Mesothelial cell of epicardium (in vitro differentiated cells): ENCODE measurements at places on chromosomes 16 and 17.

DNA sequence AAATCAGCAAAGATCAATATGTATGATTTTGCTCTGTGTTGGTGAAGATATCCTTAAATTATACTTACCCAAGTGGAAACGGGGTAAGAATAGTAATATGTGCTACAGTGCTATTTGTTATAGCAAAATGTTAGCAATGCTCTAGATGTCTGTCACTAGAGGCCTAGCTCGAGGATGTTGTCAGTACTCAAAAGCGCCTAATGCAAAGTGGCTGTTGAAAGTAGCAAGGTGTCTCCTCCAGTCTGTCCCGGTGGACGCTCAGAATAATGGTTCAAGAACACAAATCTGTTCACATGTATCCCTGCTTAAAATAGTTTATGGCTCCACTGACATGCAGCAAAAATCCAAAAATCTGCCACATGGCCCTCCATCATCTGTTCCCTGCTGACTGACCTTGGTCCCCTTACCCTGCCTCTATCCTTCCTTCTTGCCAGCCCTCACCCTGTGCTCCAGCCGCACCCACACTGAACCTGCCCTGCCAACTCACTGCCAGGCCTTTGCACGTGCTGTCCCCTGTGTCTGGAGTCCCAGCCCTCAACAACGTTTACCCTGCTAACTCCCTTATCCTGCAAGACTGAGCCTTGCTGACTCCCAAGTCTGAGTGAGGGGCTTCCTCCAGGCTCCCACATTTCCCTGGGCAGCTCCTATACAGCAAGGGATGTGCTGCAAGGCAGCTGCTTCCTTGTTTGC is 9.6 kb upstream of the RNF112 start:
- H3K27me3 ChIP-seq: no peaks in the 10 kb centered on the region
- no peak overlapping the region for H3K27ac ChIP-seq
- no peak for DNase-seq
- no peak overlapping the region for H3K4me3 ChIP-seq

DNA sequence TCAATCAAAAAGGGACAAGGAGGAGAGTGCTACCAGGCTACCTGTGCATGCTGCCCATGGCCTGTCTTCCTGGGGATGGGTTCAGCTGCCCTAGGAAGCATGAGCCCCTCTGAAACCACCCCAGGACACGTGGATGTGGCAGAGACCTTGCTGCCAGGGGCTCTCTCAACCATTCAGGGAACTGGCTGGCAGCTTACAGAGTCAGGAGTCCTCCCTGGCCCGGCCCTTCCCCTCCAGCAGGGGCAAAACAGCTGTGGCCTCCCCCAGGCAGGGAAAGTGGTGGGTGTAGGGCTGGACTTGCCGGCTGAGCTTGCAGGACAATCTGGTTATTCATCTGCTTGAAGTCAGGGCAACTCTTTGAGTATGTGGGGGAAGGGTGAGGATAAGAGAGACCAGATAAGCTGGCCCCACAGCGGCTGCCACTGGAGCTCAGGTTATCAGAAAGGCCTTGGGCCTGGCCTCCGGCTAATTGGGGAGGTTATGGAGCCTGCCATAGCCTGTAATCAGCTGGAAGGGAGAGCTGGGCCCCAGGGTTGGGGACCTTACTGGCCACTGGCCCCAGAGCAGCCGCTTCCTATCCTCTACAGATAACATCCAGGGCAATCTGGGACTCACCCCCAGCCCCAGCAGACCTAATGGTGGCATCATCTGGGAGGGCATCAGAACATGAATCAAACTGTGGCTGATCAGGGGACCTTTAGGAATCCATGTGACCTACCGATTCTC is 5.6 kb upstream of the TBX2 start:
- H3K4me1 ChIP-seq: peaks cover 65% of the 10 kb centered on the region
- peak overlapping the region; percentile 88 for H3K27ac ChIP-seq
- no peak for DNase-seq
- H3K4me3 ChIP-seq: peak overlapping the region; percentile 69

DNA sequence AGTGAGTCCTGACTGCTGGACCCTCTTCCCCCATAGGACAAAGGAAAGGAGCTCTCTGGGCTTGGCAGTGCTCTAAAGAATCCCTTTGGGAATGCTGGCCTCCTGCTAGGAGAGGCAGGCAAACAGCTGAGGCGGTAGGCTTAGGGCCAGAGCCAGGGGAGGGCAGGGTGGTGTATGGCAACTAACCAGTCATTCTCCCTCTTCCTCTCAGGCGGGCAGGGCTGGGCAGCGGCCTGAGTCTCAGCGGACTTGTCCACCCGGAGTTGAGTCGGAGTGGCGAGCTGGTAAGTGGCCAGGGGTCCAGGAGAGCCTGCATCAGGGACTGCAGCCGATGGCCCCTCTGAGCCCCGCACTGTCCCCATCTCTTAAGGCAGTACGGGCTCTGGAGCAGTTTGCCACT is 4.4 kb downstream of the ACADVL start:
- no peak overlapping the region for H3K27ac ChIP-seq
- no peak overlapping the region for H3K4me3 ChIP-seq

DNA sequence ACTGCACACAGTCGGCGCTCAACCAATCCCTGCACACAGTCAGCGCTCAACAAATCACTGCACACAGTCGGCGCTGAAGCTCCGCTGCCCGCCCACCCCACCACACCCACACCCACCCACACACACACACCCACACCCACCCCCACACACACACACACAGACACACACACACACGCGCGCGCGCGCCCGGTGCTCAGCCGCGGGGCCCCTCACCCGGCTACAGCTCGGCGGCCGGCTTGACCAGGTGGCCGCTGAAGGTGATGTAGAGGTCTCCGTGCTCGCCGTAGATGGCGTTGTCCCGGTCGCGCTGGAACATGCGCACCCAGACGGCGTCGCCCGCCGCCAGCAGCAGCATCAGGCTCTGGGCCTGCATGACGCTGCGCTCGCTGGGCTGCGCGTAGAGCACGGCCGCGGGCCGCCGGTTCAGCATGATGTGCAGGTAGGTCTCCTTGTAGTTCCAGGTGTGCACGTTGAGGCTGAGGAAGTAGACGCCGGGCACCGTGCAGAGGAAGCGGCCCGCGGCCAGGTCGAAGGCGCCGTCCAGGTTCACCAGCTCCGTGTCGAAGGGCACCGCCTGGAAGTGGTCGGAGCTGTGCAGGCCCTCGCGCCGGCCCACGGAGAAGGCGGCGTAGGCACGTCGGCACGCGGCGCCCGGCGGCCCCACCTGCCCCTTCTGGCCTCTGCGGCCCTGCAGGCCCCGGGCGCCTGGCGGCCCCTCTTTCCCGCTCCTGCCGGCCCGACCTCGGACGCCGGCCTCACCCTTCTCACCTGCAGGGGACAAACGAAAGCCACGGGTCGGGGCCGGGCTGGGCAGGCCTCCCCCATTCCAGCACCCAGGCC is 2.5 kb downstream of the C1QTNF8 start:
- no peaks in the 10 kb centered on the region for H3K36me3 ChIP-seq
- peaks cover under 1% of the 10 kb centered on the region for H3K27me3 ChIP-seq
- no peak for DNase-seq

GRCh38 chr16:78535098-78535497 is 435.6 kb downstream of the WWOX start:
- no peak for DNase-seq
- no peak overlapping the region for H3K27ac ChIP-seq
- H3K4me1 ChIP-seq: peaks cover 15% of the 10 kb centered on the region
- H3K4me3 ChIP-seq: no peak overlapping the region
- no peaks in the 10 kb centered on the region for H3K36me3 ChIP-seq
- peaks cover 11% of the 10 kb centered on the region for H3K27me3 ChIP-seq

GRCh38 chr16:50839920-50840729 is 98.2 kb downstream of the CYLD start:
- no peaks in the 10 kb centered on the region for H3K36me3 ChIP-seq
- no peak for DNase-seq
- no peaks in the 10 kb centered on the region for H3K4me1 ChIP-seq
- H3K27me3 ChIP-seq: peaks cover 53% of the 10 kb centered on the region
- H3K4me3 ChIP-seq: no peak overlapping the region

DNA sequence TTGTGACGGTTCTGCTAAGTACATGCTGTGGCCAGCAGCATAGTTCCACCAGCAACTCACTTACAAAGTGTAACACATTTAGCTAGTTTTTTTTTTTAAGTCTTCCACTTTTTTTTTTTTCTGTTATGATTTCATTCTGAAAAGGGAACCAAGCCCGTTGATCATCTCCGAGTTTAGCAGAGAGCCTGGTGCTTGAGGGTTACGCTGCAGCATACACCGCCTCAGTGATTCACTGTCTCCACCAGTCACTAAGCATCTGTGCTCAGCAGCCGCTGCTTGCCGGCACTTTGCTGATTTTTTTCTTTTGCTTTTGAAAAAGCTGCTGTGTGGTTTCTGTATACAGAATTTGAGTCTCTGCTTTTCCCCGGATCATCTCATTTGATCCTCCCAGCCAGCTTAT is 194.5 kb upstream of the CDH13 start:
- H3K27me3 ChIP-seq: peaks cover 65% of the 10 kb centered on the region
- DNase-seq: no peak

DNA sequence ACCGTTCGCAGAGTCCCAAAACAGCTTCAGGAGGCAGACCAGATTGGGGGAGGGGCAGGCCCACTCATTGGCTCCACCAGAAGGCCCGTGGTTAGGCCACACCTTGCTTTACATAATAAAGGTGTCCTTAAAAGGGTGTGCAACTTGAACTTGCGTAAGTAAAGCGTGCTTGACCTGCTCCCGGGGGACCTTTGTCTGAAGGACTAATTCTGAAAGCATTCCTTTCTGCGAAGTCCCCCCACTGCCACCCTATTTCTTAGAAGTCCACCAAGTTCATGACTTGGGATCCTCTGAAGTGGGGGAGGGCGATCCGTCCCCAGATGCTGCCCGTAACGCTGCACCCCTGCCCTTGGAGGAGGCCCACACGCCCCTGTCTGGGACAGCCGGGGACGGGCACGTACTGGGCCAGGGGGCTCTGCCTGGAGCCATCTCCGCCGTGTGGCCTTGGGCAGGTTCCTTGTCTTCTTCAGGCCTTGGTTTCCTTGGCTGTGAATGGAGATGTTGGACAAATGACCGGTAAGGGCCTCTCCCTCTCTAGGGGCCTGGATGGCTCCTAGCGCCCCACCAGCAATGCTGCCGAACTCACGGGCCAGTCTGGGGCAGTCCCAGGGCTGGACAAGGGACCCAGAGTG is 823 bp upstream of the ZNF469 start:
- no peak overlapping the region for H3K27ac ChIP-seq
- H3K4me3 ChIP-seq: peak overlapping the region; percentile 85
- DNase-seq: no peak
- no peaks in the 10 kb centered on the region for H3K36me3 ChIP-seq

DNA sequence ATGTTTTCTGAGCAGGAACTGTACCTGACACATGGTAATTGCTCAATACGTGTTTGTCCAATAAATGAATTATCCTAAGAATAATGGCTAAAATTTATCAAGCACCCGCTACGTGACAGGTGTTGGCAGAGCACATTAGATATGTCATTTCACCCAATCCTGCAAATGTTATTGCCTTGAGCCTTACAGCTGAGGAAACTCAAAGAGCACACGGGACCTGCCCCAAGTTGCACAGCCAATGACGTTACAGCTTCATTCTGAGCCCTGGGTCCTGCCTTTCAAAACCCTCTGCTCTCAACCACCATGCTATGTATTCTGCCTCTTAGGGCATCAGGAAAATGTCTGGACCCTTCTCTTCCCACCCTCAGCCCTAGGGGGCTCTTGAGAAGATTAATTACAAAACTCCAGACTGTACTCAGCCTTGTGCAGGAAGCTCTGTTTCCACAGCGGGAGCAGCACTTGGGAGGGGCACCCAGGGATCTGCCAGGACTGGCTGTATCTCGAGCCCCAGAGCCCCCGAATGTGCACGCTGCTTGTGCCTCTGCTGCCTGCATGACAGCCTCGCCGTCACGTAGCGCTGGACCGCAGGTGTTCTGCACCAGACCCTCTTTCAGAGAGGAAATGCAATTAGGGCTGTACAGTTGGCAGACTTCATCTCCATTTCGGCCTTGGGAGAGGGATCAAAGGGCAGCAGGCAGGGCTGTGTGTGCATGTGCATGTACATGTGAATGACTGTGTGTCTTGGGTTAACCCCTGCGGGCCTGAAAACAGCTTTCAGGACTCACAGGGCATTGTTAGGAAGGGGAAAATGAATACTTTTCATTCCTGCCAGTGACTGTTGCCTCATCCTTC is 71.6 kb downstream of the GPR139 start:
- H3K4me1 ChIP-seq: no peaks in the 10 kb centered on the region
- no peak overlapping the region for H3K4me3 ChIP-seq
- H3K27ac ChIP-seq: no peak overlapping the region
- H3K27me3 ChIP-seq: peaks cover 7% of the 10 kb centered on the region
- no peak for DNase-seq

DNA sequence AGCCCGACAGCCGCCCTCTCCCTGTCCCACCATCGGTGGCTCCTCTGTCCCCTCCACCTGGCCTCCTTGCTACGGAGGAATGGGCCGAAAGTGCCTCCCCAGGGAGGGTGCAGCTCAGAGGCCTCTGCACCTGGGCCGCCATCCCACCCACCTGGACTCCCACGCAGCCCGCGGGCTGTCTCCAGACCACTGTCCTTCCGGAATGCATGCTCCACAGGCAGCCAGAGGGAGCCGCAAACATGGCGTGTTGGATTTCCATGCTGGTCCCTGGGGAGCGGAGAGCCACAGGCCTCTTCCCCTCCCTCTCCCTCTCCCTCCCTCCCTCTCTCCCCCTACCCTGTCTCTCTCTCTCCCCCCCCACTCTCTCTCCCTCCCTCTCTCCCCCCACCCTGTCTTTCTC is 3.0 kb downstream of the SSTR5 start:
- H3K36me3 ChIP-seq: no peaks in the 10 kb centered on the region
- no peak for DNase-seq
- H3K4me1 ChIP-seq: no peaks in the 10 kb centered on the region
- no peak overlapping the region for H3K27ac ChIP-seq

DNA sequence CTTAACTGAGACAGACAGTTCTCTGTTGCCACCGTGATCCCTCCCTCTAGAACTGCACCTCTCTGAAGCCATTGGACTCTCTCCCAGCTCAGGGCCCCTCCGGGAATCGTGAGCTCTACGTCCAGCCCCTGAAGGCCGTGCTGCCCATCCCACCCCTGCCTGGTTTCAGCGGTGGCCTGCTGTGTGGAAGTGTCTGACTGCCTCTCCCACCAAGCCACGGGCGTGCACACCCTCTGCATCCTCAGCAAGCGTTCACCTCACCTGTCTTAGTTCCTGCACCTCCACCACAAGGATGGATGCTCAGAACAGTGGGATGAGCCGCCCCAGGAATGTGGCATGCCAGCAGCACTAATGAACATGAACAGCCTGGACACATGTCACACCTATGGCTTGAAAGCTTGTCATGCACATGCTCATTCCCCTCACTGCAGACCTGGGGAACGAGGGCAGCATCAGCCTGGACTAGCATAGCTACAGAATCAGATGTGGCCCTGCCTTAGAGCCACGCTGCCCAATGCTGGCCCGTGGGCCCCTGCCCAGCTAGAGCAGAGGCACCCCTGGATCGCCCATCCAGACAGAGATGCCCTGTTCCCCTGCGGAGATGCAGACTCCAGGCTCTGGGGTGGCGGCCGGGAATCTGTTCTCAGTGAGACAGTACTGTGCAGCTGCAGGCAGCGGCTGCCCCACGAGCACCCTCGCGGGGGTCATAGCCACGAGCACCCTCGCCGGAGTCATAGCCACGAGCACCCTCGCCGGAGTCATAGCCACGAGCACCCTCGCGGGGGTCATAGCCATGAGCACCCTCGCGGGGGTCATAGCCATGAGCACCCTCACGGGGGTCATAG is 73.7 kb upstream of the CHMP6 start:
- no peak overlapping the region for H3K4me3 ChIP-seq
- no peak overlapping the region for H3K27ac ChIP-seq
- no peaks in the 10 kb centered on the region for H3K4me1 ChIP-seq
